ENCODE measurements at places on chromosomes 4 and X.

DNA sequence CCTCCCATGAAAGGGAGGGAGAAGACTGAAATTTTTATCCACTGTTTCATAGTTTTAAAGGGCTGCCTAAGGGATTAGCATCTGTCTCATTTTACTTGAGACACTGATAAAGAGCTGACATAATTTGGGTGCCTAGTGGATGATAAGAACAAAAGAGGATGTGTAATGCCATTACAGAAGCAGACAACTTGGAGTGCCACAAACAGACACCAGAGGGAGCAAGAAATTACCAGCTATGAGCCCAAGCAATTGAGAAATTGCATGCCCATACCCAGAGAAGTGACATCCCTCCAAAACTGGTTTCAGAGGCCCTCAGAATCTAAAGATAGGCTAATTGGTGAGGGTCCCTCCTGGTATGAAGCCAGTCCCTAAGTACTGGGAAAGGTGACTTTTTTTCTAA, 38.5 kb upstream of the POU3F4 start:
- no peak overlapping the region for H3K27ac ChIP-seq
- H3K4me1 ChIP-seq = no peaks in the 10 kb centered on the region
- DNase-seq = no peak
- no peak overlapping the region for H3K4me3 ChIP-seq
- no peaks in the 10 kb centered on the region for H3K36me3 ChIP-seq

DNA sequence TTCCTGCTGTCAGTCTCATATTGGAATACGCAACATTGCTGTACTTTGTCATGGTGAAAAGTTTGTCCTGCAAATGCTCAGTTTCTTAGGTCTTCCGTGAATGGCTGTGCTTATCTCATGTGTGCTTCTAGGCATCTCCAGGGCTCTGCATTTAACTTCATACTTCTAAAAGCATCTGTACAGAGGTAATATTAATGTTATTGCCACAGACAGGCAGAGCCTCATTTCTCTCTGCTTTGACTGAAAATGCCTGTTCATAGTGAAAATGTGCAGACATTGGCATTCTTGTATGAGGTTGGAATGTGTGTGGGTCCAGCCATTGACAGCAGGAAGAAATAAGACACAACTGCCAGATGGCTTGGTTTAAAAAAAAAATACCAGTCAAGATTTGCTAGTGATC, 140.1 kb upstream of the TTC29 start:
- no peak overlapping the region for H3K4me3 ChIP-seq
- H3K4me1 ChIP-seq = no peaks in the 10 kb centered on the region
- no peak for DNase-seq
- no peaks in the 10 kb centered on the region for H3K36me3 ChIP-seq
- no peak overlapping the region for H3K27ac ChIP-seq
- H3K27me3 ChIP-seq = no peaks in the 10 kb centered on the region

- peaks cover 10% of the 10 kb centered on the region for H3K4me1 ChIP-seq
- no peak for DNase-seq
- H3K27ac ChIP-seq = no peak overlapping the region
- no peaks in the 10 kb centered on the region for H3K36me3 ChIP-seq
- no peaks in the 10 kb centered on the region for H3K27me3 ChIP-seq
Measured at GRCh38 chrX:96909291-96909690, 25.6 kb downstream of the RPA4 start.

GRCh38 chr4:44522761-44523445, 74.3 kb upstream of the KCTD8 start:
- H3K27me3 ChIP-seq = no peaks in the 10 kb centered on the region
- no peaks in the 10 kb centered on the region for H3K36me3 ChIP-seq
- no peak overlapping the region for H3K4me3 ChIP-seq

- no peaks in the 10 kb centered on the region for H3K36me3 ChIP-seq
- no peak overlapping the region for H3K27ac ChIP-seq
- no peak for DNase-seq
- H3K4me1 ChIP-seq = no peaks in the 10 kb centered on the region
- H3K4me3 ChIP-seq = no peak overlapping the region
Measured at GRCh38 chrX:30982467-30982866, 89.4 kb downstream of the FTHL17 start.

DNA sequence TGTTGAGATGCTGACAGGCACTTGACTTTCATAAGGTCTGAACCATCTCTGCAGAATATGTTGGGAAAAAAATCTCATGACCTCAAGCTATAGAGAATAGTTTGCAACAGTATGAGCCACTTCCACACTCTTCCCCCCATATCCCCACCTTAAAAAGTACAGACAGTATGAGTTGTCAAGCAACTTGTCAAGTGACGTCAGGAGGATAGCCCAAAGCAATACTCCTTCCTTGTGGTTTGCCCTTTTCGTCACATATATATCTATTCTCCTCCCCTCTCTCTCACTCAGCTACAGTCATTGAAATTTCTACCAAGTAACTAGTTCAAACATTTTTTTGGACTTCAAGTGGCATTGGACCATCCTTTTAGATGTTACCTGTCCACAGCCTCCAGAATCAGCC, 67.7 kb downstream of the MCF2 start:
- H3K27ac ChIP-seq = no peak overlapping the region
- no peak overlapping the region for H3K4me3 ChIP-seq
- H3K4me1 ChIP-seq = no peaks in the 10 kb centered on the region
- H3K36me3 ChIP-seq = no peaks in the 10 kb centered on the region

GRCh38 chr4:80586716-80587115, 251.2 kb downstream of the CFAP299 start:
- H3K36me3 ChIP-seq = no peaks in the 10 kb centered on the region
- H3K4me3 ChIP-seq = no peak overlapping the region
- no peak overlapping the region for H3K27ac ChIP-seq
- H3K27me3 ChIP-seq = no peaks in the 10 kb centered on the region
- no peaks in the 10 kb centered on the region for H3K4me1 ChIP-seq

GRCh38 chr4:163703251-163703650, 208.8 kb downstream of the TMA16 start:
- no peaks in the 10 kb centered on the region for H3K4me1 ChIP-seq
- H3K36me3 ChIP-seq = no peaks in the 10 kb centered on the region
- DNase-seq = no peak
- no peak overlapping the region for H3K4me3 ChIP-seq
- H3K27ac ChIP-seq = no peak overlapping the region

GRCh38 chrX:50075630-50076339, 125.0 kb downstream of the AKAP4 start:
- no peaks in the 10 kb centered on the region for H3K27me3 ChIP-seq
- H3K36me3 ChIP-seq = no peaks in the 10 kb centered on the region
- no peak for DNase-seq
- no peak overlapping the region for H3K4me3 ChIP-seq

DNA sequence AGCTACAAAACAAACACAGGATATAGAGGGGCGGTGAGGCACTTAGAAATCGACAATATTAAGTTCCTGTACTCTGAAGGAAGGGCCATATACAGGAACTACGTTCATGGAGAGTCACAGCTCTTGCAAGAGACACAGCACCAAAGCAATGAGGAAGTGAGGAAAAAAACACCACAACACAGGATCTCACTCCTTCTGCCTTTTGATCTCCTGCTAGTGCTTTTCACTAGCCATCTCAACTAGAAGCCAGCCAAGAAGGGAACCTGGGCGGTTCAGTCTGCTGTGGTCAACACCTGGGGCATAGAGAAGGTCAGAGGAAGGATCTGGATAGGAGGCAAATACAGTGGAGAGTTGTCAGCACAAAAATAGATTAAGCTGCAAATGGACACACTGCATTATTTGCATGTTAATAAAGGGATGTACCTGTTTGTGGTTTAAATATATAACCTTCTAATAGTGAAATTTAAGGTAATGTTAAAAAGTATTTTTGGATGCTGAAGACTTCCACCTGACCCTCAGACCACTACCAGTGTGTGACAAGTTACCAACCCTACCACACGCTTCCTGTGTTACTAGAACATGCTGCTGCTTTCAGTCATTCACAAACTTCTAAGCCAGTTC, 104.6 kb downstream of the DTHD1 start:
- no peak overlapping the region for H3K4me3 ChIP-seq
- no peaks in the 10 kb centered on the region for H3K4me1 ChIP-seq
- H3K27ac ChIP-seq = no peak overlapping the region
- no peaks in the 10 kb centered on the region for H3K27me3 ChIP-seq
- H3K36me3 ChIP-seq = no peaks in the 10 kb centered on the region

GRCh38 chrX:65750674-65751469, 83.4 kb downstream of the MSN start:
- no peak for DNase-seq
- H3K27me3 ChIP-seq = no peaks in the 10 kb centered on the region
- H3K4me3 ChIP-seq = no peak overlapping the region
- no peaks in the 10 kb centered on the region for H3K36me3 ChIP-seq

DNA sequence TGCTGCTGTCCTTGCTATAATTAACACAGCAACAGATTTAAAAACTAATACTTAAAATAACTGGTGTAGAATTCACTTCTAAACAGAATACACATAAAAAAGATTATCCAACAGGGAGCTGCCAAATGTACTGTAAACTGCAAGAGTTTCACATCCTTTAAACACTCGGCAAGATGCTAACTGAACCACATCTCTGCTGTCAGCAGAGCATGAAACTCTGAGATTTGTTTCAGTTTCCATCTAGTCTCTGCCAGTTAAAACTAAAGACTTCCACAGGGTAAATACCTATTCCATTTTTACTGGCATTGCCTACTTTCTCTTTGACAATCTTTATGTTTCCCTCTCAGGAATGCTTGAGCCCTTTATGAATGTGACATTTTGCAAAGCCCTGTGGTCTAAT, 127.7 kb downstream of the SLC7A11 start:
- no peaks in the 10 kb centered on the region for H3K27me3 ChIP-seq
- DNase-seq = no peak
- H3K4me1 ChIP-seq = no peaks in the 10 kb centered on the region

DNA sequence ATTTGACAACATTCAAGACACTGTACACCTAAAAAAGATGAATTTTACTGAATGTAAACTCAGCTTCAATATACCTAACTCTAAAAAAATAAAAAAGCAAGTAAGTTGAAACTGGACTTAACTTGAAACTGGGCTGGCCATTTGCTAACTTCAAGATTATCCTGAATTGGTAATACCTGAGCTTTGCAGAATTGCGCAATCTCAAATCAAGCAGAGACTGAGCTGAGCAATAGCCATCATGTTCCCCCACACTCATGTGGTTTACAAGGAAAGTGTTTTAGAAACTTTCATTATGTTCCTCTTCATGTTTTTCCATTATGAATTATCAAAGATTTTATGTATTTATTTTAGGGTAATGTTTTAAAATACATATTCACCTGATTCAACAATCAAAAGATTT, 38.7 kb downstream of the ANXA5 start:
- H3K27me3 ChIP-seq = no peaks in the 10 kb centered on the region
- no peaks in the 10 kb centered on the region for H3K36me3 ChIP-seq
- no peaks in the 10 kb centered on the region for H3K4me1 ChIP-seq

DNA sequence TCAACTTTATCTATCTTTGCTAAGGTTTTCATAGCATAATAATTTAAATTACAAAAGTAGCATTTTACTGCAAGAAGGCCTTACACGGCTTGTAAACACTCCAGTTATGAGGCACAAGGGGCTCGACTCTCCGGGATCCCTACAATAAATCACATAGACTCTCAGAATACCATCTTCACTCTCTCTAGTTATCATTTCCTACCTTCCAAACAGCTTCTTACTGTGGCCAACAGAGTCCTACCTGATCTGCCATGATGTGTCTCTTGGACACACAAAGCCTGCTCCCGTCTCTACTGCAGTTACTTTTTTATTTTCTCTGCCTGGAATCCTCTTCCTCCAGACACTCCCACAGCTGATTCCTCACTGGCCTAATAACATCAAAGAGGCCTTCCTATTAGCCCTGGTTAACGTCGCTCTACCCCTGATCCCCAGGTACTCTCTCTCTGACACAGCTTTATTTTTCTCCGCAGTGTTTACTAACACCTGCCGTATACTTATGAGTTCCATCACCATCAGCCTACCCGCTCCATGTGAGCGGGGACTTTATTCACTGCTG, 559.6 kb upstream of the DIPK2B start:
- H3K4me3 ChIP-seq = no peak overlapping the region
- H3K36me3 ChIP-seq = no peaks in the 10 kb centered on the region
- DNase-seq = no peak
- no peaks in the 10 kb centered on the region for H3K4me1 ChIP-seq

GRCh38 chr4:176660561-176660960, 132.2 kb downstream of the VEGFC start:
- no peak for DNase-seq
- no peaks in the 10 kb centered on the region for H3K27me3 ChIP-seq
- no peaks in the 10 kb centered on the region for H3K36me3 ChIP-seq
- no peak overlapping the region for H3K4me3 ChIP-seq

DNA sequence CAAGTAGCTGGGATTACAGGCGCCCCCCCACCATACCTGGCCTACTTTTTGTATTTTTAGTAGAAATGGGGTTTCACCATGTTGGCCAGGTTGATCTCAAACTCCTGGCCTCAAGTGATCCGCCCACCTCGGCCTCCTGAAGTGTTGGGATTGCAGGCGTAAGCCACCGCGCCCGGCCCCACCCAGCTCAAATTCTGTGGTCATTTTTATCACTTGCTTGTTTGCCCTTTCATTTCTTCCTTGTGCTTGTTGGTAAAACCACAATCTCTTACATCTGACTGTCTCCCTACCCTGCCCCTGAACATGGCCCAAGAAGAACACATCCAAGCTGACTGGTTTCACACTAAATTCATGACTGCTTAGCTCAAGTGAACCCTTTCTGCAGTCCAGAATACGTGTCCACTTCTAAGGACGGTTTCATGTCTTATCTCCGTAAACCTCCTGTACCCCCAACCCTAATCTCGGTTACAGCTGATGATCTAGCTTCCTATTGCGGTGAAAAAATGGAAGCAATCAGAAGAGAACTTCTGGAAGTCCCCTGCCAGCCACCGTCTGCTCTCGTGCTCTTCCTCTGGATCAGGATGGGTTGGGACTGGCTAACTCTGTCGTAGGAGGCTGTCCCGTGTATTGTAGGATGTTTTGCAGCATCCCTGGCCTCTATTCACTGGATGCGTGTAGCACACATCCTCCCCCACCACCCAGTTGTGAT, 5.4 kb upstream of the RS1 start:
- H3K36me3 ChIP-seq = no peaks in the 10 kb centered on the region
- DNase-seq = no peak
- H3K27me3 ChIP-seq = no peaks in the 10 kb centered on the region
- H3K4me3 ChIP-seq = no peak overlapping the region

GRCh38 chrX:39195156-39195555, 393.9 kb downstream of the MID1IP1 start:
- no peaks in the 10 kb centered on the region for H3K36me3 ChIP-seq
- DNase-seq = no peak
- H3K27me3 ChIP-seq = no peaks in the 10 kb centered on the region

DNA sequence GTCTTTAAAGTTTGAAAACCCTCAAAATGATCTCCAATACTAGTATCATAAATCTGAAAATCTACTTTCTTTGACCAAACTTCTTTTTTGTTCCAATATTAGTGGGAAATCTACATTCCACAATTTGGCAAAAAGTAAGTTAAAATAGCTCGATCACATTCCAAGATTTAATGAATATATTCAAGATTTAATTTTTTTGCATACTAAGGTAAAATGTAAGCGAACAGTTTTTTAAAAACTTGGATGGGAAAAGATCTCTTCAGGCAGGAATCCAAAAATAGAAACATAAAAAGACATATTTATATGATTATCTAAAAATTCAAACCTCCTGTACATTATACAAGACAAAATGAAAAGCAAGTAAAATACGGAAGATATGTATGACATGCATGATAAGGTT, 31.2 kb downstream of the CNOT6L start:
- no peak overlapping the region for H3K4me3 ChIP-seq
- no peak overlapping the region for H3K27ac ChIP-seq
- no peaks in the 10 kb centered on the region for H3K27me3 ChIP-seq
- H3K36me3 ChIP-seq = no peaks in the 10 kb centered on the region

- DNase-seq = peak; percentile 74
- peak overlapping the region; percentile 59 for H3K27ac ChIP-seq
- no peak overlapping the region for H3K4me3 ChIP-seq
- peaks cover 27% of the 10 kb centered on the region for H3K36me3 ChIP-seq
Measured at GRCh38 chr4:8372506-8372905, 68.0 kb downstream of the ACOX3 start.

Data from heart left ventricle (tissue), 16 donors.